ENCODE measurements at places on chromosomes 13 and 19. TPM values are rescaled to one million over a fixed set of nuclear protein-coding genes. Genes with fewer than 3 reads are reported as not detected.

DNA sequence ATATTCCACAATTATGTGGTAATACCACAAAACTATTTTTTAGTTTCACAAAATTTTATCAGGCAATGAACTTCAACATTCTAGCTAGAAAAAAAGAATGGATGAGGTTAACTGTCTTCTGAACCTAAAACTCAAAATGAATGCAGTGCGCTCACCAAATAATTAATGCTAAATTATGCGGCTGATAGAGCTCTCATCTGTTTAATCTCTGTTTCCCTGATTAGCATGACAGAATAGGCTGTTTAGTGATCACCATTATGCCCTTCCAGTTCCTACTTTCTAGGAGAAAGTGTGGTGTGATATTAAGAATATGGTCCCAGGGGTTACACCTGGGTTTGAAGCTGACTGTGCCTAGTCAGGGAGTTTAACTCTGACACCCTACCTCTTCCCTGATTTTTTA, 42.8 kb upstream of the POSTN start:
- H3K4me3 ChIP-seq: no peak overlapping the region
- no peaks in the 10 kb centered on the region for H3K36me3 ChIP-seq
- no peaks in the 10 kb centered on the region for H3K4me1 ChIP-seq
- H3K27me3 ChIP-seq: no peaks in the 10 kb centered on the region

GRCh38 chr19:6692027-6692426, 22.1 kb upstream of the TNFSF14 start:
- H3K36me3 ChIP-seq: no peaks in the 10 kb centered on the region
- DNase-seq: no peak
- H3K4me1 ChIP-seq: no peaks in the 10 kb centered on the region
- no peak overlapping the region for H3K27ac ChIP-seq
- no peaks in the 10 kb centered on the region for H3K27me3 ChIP-seq
- no peak overlapping the region for H3K4me3 ChIP-seq

DNA sequence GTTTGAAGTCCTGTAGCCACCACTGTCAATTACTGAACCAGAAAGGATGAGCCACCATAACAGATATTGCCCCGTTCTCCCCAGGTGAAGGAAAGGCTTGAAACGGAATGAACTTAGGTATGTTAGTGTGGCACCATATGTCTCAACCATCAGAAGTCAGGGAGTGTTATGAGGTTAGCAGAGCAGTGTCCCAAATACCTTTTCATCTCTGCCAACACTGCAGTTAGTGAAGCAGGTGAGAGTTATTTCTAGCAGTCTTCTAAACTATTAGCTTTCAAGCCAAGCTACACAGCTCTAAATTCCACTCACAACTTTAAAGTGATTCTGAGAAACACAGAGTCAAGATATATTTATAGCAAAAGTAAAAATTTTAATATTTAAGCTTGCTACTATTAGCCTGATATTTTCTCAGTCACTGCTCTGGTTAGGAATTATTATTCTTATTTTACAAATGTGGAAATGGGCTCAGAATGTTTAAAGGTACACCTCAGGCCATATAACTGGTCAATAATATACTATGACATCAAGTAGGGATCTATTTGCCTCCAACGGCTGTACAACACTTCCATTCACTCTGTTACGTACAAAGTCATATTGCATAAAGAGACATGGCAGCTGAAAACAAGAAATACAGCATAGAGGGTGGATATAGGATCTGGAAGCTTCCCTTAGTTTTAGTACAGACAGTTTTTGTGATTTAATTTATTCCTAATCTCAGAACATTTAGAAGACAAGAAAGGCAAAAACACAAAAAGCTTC, 1527.1 kb upstream of the PRR20A start:
- H3K27me3 ChIP-seq: no peaks in the 10 kb centered on the region
- no peak overlapping the region for H3K4me3 ChIP-seq
- H3K27ac ChIP-seq: no peak overlapping the region
- no peaks in the 10 kb centered on the region for H3K36me3 ChIP-seq

DNA sequence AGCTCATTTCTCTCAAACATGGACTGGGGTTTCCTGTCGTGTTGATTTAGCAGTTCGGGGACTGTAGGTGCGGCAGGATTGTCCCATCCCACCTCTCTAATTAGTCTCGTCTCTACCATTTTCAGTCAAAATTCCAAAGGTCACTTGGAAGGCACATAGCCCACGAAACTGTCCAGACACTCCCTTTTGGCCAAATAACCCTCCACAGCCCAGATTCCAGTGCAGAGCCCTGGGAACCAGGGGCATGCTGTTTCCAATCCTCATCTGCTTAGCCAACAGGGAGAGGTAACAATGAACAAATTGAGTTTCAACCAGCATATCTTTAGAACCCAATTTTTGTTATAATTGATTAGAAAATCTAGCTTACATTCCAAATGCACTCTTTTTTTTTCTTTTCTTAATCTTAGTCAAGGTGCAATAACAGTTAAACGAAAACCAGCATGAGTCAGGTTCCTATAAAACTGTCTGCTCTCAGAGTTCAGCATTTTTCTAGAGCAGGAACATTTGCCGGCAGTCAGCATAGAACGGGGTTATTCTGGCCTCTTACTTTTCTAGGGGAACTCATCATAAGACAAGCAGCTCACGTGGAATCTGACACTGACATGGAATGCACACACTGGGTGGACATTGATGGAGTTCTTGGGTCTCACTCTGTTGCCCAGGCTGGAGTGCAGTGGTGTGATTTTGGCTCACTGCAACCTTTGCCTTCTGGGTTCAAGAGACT, 14.4 kb upstream of the CEBPA start:
- H3K27ac ChIP-seq: no peak overlapping the region
- no peaks in the 10 kb centered on the region for H3K4me1 ChIP-seq
- no peak for DNase-seq
- no peaks in the 10 kb centered on the region for H3K36me3 ChIP-seq

DNA sequence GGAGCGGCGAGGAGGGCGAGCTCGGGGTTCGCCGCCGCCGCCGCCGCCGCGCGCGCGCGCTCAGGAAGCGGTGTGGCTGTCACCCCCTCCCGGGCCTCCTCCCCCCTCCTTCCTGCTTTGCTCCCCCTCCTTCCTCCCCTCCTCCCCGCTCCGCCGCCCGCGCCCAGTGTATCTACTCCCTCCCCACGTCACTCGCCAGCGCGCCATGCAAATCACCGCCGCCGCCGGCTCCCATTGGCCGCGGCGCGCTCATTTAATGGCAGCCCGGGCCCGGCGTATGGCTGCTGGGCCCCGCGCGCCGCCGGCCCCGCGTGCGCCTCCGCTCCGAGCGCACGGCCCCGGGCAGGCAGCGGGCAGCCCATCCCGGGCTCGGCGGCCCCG, 335 bp upstream of the SOX1 start:
- no peaks in the 10 kb centered on the region for H3K36me3 ChIP-seq
- H3K4me3 ChIP-seq: no peak overlapping the region
- H3K27ac ChIP-seq: no peak overlapping the region
- H3K4me1 ChIP-seq: peaks cover 7% of the 10 kb centered on the region

Gene PEX11G
- 0.73 TPM for total RNA-seq

Gene CHST8
- not detected for total RNA-seq

All from CD4-positive, alpha-beta memory T cell (primary cell).